ENCODE measurements at places on chromosomes 6 and 20.

DNA sequence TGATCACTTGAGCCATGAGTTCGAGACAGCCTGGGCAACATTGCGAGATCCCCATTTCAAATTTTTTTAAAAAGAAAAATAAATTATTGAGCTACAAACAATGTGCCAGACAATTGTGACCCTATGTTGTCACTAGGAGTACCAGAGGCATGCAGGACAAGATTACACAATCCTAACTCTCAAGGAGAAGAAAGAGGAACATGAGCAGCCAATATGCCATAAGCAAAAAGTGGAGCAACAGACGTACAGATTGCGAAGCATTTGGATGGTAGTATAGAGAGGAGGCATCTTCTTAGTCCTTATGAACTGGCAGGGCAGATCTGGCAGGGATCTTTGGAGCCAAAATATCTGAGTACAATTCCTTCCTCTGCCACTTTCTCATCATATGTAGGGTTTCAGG, 156.4 kb downstream of the OR2B2 start:
- DNase-seq: no peak

- peak; percentile 3 for DNase-seq
These were observed 48.2 kb downstream of the DSTN start for GRCh38 chr20:17617868-17618672.

- no peak for DNase-seq
These were observed 272.8 kb downstream of the NKAIN2 start for GRCh38 chr6:124076336-124077048.

GRCh38 chr6:56643379-56644089, 845 bp upstream of the DST start:
- no peak for DNase-seq

DNA sequence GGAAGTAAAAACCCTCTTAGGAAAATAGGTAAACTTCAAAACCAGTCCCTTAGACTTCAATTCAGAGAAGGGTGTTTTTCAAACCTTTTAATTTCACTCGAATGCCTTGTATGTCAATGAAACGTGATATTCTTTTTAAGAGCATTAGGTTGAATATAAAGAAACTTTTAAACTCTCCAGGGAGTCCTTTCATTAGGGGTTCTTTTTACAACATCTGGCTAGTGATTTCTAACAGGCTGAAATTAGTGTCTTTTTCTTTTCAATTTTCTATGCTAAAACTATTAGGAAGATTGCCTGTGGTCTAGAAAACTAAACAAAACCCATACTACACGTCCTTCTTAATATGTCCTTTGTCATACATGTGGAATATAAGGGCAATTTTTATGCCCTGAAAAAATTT, 569.7 kb upstream of the CITED2 start:
- DNase-seq: no peak

DNA sequence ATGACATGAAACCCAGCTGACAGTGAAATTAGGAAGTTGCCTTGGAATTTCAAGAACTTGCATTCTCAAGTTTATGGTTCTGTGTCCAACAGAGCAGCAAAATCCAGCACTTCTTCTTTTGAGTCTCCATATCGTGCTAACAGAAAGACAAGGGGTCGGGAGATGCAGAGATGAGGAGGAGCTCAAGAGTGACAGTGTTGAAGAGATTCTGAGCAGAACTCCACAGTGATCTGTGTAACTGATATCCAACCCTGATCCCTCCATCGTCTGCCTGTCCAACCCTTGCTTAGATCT, 21.2 kb upstream of the BTN1A1 start:
- no peak for DNase-seq

DNA sequence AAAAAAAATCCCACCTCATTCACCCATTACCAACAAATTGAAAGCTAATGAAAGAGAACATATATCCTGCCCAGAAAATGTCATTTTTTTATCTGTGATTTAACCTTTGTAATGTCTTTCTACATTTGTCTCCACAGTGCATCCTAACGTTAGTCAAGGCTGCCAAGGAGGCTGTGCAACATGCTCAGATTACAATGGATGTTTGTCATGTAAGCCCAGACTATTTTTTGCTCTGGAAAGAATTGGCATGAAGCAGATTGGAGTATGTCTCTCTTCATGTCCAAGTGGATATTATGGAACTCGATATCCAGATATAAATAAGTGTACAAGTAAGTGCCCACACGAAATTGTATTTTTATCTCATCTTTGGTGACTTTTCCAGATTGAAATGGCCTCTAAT, 30.0 kb downstream of the RSPO3 start:
- DNase-seq: no peak

- no peak for DNase-seq
These were observed 5.3 kb upstream of the TASP1 start for GRCh38 chr20:13644010-13644409.

GRCh38 chr6:12325872-12326271, 35.7 kb downstream of the EDN1 start:
- DNase-seq: no peak

- no peak for DNase-seq
These were observed 53.0 kb downstream of the ADAT2 start for GRCh38 chr6:143397227-143398222.

GRCh38 chr6:20102397-20103073, 109.7 kb downstream of the MBOAT1 start:
- no peak for DNase-seq

- DNase-seq: no peak
These were observed 43.0 kb downstream of the FRK start for GRCh38 chr6:116017546-116018295.

- no peak for DNase-seq
These were observed 159.7 kb upstream of the RPS6KA2 start for GRCh38 chr6:166786704-166787293.

GRCh38 chr6:111566873-111567517, 38.7 kb downstream of the TRAF3IP2 start:
- DNase-seq: no peak
